8988T (cell line): ENCODE measurements at places on chromosomes 11 and 22.

- no peak for DNase-seq
These were observed 4.9 kb downstream of the OR10A3 start for GRCh38 chr11:7936615-7937014.

- peak; percentile 94 for DNase-seq
These were observed 929 bp upstream of the SLC35E4 start for GRCh38 chr22:30634471-30635233.

- no peak for DNase-seq
These were observed 5.4 kb downstream of the FUT4 start for GRCh38 chr11:94549146-94549545.

DNA sequence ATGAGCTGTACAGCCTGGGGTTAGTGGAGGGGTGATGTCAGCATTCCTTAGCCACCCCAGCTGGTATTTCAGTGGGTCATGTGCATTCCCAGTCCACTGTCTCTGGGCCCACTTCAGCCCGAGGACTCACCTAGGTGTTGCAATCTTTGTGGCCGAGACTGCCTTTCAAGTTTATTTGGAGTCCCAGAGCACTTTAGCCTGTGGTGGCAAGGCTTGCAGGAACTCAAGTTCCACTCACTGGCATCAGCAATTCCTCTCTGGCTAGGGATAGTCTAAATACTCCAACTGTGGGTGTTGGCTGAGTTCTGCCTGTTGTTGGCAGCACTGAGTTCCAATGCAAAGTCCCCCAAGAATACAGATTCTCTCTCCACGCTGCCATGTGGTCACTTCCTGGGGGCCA, 191.6 kb upstream of the PGR start:
- DNase-seq = no peak

DNA sequence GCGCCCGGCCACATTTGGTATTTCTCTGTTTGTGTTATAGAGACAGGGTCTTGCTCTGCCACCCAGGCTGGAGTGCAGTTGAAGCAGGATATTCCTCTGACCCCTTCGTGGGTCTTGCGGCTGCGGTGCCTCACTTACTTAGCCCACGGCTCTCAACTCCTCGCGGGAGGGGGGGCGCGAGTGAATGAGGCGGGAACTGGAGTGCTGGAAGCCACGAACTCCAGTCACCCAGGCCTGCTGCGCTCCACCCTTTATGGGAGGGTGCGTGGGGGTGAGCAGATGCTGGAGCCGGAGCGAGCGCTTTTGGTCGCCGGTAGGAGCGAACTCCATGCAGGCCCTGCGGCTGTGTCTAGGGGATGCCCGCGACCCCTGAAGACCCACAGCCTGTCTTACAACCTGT, 1.8 kb downstream of the C11orf54 start:
- no peak for DNase-seq

DNA sequence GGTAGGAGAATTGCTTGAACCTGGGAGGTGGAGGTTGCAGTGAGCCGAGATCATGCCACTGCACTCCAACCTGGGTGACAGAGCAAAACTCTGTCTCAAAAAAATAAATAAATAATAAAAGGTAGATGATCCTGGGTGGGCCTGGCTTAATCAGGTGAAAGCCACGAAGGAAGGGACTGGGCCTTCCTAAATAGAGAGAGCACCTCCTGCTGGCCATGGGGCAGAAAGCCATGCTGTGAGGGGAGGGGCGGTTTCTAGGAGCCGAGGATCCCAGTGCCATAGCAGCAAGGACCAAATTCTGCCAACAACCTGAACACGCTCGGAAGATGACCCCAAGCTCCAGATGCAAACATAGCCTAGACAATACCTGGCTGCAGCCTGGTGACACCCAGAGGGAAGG, 24.5 kb upstream of the DGKZ start:
- no peak for DNase-seq

DNA sequence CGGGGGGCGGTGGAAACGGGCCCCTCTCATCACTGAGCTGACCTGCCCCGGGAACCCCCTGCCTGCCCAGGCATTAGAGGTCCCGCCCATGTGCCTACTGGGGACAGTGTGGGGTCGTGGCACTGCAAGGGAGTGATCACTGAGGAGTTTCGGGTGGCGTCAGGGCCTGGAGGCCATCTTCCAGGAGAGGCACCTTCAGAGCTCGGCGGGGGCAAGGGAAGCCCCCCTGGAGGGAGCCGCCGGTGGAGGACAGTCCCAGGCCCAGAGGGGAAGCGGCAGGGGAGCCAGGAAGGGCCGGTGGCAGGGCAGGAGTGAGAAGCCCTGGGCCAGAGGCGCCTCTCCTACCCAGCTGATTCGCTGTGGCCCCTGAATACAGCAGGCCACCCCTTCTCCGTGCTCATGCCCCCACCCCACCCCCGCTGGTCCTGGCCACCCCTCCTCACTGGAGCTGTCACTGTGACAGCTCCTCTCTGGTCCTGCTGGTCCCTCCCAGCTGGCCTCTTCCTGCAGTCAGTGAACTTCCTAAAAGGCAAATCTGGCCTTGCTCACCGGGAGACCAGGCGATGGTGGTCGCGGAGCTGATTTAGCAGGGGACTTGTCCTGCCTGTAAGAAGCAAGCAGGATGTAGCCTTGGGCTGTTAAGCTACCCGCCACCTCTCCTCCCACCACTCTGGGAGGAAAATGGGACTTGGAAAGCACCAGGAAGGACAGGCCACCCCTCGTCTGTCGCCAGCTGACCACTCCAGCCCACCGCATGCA, 2.0 kb upstream of the MAPK11 start:
- DNase-seq = no peak

DNA sequence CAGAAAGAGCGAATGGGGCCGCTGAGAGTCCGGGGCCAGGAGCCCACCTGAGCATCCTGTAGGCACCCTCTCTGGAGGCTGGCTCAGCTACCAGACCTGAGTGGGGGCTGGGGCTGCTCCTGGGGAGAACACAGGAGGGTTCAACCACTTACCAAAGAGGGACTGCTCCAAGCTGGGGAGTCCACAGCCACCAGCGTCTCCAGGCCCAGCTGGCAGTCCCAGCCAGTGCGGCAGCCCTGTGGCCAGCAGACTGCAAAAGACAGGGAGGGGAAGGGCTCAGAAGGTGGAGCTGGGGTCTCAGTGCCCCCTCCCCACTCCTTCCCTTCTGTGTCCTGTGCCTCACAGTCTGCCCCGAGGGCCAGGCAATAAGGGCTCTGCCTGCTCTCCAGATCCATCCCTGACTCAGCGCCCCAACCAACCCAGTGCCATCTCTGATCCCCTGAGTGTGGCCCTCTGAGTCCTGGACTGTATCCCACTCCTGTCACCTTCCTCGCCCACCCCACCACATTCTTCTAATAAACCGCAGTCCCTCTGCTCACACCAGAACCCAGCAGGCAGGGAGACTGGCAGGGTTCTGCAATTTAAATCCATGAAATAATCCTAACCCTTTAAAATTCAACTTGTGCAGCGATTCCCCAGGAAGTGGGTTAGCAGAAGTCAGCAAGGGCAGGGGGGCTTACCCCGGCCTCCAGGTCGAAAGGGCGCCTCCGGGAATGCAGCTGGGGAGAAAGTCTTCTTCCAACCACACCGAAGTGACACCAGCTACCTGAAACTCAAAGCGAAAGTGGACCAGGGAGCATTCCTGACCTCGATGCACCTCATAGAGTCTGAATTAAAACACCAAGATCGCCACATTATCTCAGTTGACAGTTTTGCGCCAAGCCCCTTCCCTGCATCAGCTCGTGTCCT, 13.3 kb downstream of the CHST1 start:
- DNase-seq = peak; percentile 33

- DNase-seq = no peak
These were observed 60.9 kb downstream of the SCGB1A1 start for GRCh38 chr11:62479631-62480201.

GRCh38 chr22:44661070-44661469, 40.9 kb upstream of the PRR5 start:
- DNase-seq = no peak

DNA sequence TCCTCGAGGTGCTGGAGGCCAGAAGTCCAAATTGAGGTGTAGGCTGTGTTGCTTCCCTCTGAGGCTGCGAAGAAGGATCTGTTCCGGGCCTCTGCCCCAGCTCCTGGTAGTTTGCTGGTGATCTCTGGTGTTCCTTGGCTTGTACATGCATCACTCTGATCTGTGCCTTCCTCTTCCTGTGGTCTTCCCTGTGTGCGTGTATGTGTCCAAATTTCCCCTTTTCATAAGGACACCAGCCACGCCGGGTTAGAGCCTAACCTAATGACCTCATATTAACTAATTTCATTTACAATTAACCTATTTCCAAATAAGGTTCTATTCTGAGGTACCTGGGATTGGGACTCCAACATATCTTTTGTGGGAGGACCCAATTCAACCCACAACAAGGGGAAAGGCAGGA, 21.5 kb downstream of the RIBC2 start:
- DNase-seq = no peak

- DNase-seq = no peak
These were observed 159.6 kb downstream of the SWAP70 start for GRCh38 chr11:9823439-9823838.

DNA sequence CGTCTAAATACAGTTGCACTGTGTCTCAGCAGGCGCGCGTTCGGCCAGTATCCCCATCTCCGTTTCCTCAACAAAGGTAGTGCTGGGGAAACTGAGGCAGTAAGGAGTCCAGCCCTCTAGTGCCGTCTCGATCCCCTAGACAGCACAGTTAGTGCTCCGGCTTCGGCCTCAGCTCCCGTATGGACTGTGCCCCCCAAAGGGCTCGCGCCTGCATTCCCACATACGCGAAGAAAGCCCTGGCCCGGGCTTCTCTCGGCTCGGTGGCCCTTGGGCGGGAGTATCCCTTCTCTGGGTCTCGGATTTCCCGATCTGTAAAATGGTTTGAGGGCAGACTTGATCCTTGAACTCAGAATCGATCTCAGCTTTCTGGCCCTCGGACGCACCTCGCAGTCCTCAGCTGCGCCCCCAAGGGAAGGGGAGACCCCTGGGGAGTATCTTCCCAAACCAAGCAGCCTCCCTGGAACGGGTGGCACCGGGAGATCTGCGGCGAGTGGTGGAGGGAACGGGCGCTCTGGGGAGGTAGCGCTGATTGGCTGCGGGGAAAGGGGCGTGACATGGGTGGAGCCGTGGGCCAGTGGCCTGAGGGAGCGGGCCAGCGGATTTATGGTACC, 759 bp upstream of the PEX16 start:
- DNase-seq = peak; percentile 99

DNA sequence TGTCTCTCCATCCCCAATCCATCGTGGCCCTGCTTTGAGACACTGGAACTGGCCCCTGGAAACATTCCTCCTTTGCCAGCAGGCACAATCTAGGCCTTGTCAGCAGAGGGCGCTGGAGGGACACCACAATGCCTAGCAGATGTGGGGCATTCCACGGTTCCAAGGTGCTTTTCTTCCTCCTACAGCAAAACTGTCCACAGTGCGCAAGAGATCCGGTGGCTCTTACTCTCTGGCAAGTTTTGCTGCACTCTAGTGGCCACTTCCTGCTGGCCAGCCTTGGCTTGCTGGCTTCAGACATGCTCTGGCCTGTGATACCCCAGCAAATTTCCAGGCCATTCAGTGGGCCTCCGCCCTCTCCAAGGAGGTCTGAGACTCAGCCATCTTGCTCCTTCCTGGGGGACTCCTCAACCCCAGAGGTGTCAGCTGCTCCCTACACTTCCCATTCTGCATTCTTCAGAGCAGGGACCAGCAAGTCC, 17.1 kb upstream of the RBM4B start:
- DNase-seq = peak; percentile 96

DNA sequence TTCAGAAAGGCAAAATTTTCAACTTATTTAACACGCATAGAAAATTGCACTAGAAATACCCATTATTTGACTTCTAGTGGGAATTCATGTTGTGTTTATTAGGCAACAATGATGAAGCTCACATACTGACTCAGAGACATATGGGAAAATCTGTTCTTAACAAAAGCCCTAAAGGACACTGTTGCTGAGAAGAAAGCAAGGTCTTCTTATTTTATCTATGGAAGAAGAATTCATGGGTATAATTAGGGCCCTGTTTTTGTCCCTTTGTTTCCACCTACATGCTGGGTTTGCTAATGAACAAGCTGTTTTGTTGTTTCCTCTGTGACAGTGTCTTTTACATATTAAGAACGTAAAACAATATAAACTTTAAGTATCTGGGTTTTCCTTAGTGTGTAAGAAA, 606.7 kb upstream of the ARHGAP42 start:
- no peak for DNase-seq

- DNase-seq = no peak
These were observed 14.0 kb upstream of the NRGN start for GRCh38 chr11:124725719-124726105.

GRCh38 chr22:20080776-20081654, 974 bp downstream of the DGCR8 start:
- DNase-seq = no peak

- no peak for DNase-seq
These were observed 582.6 kb downstream of the SOX6 start for GRCh38 chr11:15773476-15774387.

GRCh38 chr11:76597533-76598425, 72.8 kb downstream of the LRRC32 start:
- no peak for DNase-seq

DNA sequence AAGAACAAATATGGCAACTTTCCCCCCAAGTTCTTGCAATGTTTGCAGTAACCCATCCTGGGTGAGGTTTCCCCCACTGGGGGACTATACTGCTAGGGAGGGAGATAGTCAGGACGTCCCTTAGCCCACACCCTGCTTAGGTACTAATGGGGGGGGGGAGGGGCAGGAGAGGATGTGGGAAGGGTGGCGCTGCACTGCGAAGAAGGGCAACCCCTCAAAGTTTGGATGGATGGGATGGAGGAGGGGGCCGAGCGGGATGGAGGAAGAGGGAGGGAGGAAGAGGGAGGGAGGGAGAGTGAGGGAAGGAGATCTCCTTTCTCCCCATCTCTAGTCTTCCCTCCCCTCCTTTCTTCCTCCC, 100.6 kb upstream of the HSD17B12 start:
- DNase-seq = no peak

- no peak for DNase-seq
These were observed 365.5 kb downstream of the MN1 start for GRCh38 chr22:27435844-27436576.

DNA sequence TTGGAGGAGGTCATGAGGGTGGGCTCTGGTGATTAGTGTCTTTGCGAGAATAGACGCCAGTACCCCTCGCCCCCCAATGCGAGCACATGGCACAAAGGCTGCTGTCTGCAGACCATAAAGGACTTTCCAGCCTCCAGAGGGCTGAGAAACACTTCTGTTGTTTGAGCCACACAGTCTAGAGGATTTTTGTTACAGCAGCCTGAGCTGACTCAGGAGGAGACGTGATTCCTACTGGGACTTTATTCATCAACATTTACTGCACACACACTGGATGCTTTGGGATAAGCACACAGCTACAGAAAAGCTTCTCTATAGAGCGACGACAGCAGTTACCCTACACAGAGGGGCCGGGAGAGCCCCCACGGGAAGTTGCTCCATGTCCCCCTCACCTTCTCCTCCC, 345.0 kb downstream of the CTTN start:
- DNase-seq = no peak
